NCI-H1436 treated with DMSO at 0.1 percent for 48 hours (cell line): ENCODE measurements at places on chromosomes 7 and 10.

GRCh38 chr7:39272111-39272510 lies 294.1 kb upstream of the YAE1 start:
- no peak for DNase-seq

DNA sequence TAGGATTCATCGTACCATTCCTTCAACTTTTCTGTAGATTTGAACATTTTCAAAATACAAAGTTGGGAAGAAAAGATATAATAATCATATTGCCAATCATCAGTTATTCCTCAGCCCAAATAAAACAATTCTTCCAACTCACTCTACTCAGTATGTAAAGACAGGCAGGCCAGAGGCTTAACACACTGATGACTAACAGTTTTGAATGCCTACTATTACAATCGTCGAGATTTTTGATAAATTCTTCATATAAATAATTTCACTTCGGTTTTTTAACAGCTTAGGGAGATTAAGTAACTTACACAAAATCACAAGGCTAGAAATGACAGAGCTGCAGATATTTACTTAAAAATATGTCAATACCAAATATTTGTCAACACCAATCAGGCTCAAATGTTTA lies 17.6 kb downstream of the CYTH3 start:
- DNase-seq = no peak

DNA sequence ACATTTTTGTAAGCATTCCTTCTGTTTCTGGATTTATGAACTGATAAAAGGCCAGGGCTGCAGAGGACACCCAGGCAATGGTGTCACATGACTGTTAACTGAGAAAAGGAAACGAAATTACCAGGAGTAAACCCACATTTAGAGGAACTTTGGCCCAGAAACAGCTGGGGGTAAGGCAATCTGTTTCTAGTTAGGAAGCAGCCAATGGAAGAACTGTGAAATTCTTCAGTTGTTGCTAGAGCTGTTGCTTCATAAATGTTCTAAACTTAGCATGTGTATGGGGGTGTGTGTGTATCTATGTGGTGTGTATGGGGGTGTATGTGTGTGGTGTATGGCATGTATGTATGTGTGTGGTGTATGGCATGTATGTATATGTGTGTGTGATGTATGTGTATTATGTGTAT lies 11.8 kb upstream of the PDCD4 start:
- no peak for DNase-seq

- DNase-seq = no peak
Measured at GRCh38 chr10:101062232-101063049, 652 bp downstream of the KAZALD1 start.

DNA sequence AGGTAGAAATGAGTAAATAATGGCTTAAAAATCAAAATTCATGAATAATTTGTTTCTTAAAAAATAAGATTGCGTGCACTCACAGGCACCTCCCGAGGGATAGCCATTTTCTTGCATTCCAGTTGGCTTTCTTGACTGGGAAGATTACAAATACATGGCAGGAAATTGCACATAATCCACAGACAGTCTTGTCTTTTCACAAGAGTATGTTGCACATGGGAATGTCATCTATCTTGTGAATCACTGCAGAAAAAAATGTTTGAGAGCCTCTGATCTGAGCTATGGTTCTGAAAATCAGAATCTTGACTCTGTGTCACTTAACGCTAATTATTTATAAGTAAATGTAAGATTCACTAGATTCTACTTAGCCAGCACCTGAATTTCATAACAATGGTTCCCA lies 74.1 kb upstream of the PRKG1 start:
- DNase-seq = no peak

DNA sequence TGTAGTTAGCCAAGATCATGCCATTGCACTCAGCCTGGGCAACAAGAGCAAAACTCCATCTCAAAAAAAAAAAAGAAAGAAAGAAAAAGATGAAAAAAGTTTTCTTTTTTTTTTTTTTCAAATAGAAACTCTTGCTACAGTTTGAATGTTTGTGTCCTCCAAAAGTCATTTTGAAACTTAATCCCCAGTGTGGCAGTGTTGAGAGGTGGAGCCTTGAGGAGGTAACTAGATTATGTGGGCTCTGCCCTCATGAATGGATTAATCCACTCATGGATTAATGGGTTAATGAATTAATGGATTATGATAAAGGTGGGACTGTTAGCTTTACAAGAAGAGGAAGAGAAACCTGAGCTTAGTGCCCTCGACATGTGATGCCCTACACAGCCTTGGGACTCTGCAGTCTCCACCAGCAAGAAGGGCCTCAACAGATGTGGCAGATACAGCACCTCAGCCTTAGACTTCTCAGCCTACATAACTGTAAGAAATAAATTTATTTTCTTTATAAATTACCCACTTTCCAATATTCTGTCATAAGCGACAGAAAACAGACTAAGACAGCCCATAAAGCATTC lies 25.1 kb downstream of the CPEB3 start:
- DNase-seq = no peak

DNA sequence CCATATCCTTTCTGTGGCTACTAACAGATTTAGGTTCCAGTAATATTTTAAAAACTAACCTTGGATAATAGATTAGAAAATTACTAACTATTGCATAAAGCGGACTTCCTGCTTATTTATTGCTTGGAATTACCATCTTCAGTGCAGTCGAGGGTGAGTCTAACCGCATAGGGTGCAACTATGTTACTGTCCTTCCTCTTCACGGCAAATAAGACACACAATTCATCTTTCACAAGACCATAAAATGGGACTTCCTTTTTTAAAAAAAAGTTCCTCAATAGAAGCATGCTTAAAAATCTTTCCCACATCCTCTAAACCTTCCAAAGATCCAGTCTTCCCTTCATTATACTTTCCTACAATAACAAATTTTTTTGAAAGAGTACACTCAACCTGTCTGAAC lies 2.1 kb downstream of the SLC25A40 start:
- no peak for DNase-seq

- DNase-seq = no peak
Measured at GRCh38 chr7:116968631-116969030, 15.3 kb downstream of the ST7 start.

DNA sequence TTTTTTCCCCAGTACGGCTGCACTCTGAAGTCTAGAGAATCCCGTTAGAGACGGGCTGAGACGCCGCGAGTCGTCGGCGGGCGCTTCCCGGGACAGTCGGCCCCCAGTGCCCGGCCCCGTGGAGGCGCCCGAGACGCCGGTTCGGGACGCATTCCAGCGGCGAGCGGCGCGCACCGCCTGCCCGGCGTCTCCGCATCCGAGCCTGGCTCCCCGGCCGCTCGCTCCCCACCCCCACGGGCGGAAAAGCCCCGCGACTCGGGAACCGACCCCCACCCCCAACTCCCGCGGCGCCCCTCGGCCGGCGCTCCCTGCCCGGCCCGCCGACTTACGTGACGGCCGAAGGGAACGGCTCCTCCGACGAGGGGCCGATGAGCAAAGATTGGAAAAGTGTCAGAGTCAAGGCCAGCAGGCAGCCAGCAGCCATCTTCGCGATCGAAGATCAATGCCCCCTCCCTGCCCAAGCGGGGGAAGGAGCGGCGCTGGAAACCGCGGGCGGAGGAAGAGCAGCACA lies 486 bp downstream of the CACNA2D1 start:
- no peak for DNase-seq

- no peak for DNase-seq
Measured at GRCh38 chr10:85137253-85137652, 808.9 kb downstream of the CCSER2 start.

DNA sequence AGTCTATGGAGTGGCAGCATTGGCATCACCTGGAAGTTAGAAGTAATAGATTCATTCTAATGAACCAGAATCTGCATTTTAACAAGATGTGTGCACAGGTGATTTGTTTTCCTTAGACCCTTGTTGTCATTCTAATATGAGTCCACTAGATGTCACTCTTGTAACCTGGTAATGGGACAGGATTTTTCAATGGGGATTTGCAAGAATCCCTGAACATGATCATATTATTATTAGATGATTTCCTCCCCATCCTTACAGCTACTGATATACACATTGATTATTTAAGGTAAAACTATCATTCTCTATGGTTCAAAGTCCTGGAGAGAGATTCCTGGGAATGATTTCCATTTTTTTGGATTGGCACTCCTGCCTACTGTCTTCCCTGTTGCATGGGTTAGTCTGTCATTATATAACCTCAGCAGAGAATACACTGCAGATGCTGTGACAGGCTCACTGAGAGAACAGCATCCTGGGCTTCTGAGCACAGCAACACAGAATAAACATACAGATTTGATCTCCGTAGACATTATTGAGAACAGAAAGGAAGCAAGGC lies 194.9 kb downstream of the SUGCT start:
- no peak for DNase-seq

DNA sequence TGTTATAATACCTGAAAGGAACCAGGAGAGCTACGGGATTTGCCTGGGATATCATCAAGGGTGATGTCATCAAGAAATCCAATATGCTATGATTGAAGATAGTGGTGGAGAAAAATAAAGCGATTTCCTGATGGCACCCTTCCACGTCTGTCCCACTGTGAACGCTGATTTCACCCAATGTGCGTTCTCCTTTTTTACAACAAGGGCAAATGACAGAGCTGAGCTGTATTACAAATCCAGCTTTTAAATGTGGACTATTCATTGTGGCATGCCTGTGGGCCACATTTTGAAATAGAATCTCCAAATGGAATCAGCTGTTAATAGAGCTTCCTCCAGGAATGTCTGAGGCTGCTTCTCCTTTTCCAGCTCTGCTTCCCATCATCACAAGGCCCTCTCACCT lies 23.3 kb downstream of the SLC13A4 start:
- no peak for DNase-seq

GRCh38 chr7:94782777-94783176 lies 124.6 kb upstream of the PPP1R9A start:
- no peak for DNase-seq

- no peak for DNase-seq
Measured at GRCh38 chr10:127497685-127498084, 51.4 kb upstream of the NPS start.

DNA sequence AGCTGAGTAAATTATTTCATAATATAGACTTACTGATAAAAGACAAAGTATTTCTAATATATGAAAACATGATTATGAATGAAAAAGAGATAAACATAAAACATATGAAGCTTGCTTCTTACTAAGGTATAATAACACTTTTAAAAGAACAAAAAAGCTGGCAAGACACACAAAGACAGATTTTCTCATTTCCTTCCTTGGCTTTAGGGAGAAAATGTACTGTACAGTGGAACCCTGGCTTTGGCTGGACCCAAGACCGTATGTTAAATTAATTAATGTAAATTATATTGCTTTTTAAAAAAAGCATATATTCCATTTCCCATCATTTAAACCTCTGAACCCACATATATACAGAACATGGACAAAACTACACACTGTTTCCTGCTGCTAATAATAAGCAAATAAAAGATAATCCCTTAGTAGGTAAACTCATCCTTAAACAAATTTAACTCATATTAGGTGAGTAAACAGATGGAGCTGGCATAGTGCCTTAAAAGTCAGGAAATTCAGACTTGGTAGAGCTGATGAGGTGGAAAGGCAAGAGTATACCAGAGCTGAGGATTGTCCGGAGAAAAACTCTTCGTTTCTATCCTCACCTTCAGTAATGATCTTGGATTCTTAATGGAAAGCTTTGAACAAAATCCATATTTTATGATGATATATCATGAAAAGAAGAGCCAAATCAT lies 1016.4 kb upstream of the KCND2 start:
- no peak for DNase-seq

GRCh38 chr7:68440866-68441265 lies 1157.4 kb upstream of the AUTS2 start:
- no peak for DNase-seq

DNA sequence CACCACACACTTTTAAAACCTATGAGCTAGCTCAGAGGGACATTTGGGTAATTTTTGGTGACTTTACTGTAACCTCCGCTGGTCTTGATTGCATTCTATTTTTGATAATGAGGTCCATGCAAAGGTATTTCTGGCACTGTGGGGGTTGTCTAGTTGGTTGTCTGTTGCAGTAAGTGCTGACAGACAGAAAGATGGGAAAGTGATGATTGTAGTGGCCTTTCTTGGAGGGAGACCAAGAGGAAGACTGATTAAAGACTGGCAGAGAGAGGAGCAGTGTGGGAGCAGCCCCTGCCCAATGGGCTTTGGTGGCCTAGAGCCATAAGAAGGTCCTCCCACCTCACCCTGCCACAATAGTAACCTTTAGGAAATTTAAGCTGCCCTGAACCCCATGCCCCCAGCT lies 173.4 kb upstream of the CTBP2 start:
- DNase-seq = no peak

DNA sequence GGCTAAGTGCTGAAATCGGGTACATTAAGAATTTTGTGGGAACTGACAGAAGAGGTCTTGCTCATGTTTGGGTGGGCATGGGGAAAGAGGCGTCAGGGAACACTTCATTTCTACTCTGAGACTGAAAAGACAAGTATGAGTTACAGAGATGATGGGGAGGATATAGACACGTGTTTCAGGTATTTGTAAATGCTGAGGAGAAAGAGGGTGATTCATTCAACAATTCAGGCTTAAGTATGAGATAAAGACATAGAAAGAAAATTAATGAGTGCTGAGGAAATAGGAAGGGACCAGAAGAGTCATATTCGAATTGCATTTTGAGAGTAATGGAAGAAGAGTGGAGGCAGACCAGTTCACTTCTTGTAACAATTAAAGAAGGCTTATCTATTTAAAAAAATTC lies 143.6 kb downstream of the HBP1 start:
- no peak for DNase-seq

DNA sequence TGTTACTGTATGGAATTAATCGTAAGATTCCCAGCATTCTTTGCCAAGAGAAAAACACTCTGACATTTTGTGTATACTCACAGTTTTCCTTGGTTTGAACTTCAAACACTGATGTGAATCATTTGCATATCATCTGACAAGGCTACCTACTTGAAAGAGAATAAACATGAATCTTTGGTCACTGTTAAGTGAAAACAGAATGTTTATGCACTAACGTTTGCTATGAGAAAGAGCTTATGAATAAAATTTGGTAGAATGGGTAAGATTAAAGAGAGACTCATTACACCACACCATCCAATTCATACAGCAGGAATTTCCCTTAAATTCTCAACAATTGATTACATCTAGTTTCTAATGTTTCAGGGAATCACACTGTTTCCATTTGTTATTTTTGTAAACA lies 46.6 kb downstream of the MACC1 start:
- DNase-seq = no peak

DNA sequence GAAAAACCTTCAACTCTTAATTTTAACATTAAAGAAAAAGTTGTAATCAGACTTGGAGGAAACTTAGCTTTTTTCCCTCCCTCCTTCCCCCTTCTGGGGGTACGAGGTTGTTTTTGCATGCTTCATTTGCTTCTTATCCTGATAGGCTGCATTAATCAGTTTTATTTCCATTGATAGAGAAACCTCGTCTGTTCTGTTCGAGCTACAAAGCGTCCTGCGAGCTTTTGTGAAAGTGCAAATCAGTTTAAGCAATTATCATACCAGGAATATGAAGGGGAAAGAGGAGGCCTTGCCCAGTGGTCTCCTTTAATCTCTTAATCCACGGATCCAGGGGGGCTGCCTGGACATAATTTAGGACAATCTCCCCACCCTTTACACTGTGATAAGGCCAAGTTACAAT lies 7.5 kb downstream of the EMX2 start:
- no peak for DNase-seq

DNA sequence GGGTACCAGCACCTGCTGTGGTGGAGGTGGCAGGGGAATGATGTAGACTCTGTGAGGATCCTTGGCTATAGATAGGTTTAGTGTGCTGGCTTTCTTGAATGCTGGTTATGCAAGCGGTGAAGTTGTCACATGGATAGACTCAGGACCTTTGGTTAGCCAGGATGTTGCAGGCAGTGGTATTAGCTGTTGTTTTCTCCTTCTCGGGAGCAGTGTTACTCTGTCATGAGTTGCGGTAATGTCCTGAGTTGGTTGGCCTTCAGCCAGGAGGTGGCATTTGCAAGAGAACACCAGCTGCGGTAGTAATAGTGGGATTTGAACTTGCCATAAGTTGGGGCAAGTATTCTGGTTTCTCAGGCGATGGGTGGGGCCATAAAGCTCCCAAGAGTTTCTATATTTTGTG lies 10.8 kb downstream of the AGK start:
- no peak for DNase-seq
